ENCODE measurements at places on chromosomes 1 and 21. TPM values are rescaled to one million over a fixed set of nuclear protein-coding genes. Genes with fewer than 3 reads are reported as not detected.
A peak's percentile ranks its signal among the peaks of the same experiment; 100 is the strongest.

ANKRD34A gene
- total RNA-seq = 0.96 TPM

LYPD8 gene
- not detected for total RNA-seq

UTS2 gene
- total RNA-seq = not detected

LCE3D gene
- not detected for total RNA-seq

WNT3A gene
- total RNA-seq = not detected

- peaks cover 3% of the 10 kb centered on the region for H3K27me3 ChIP-seq
- H3K36me3 ChIP-seq = no peaks in the 10 kb centered on the region
- H3K4me3 ChIP-seq = no peak overlapping the region
- no peak for DNase-seq
Measured at GRCh38 chr1:112836642-112837041, 119.4 kb downstream of the SLC16A1 start.

DNA sequence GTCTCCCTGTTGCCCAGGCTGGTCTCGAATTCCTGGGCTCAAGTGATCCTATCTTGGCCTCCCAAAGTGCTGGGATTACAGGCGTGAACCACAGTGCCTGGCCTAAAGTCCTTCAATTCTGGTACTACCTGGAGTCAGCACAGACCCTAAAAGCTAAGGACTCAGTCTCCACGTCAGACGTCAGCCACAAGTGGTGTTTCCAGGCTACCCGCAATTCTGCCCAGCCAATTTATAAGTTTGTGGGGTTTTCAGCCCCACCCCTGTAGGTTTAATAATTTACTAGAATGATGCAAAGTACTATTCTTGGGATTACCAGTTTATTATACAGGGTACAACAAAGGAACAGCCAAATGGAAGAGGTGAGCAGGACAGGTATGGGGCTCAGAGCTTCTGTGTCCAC, 10.6 kb upstream of the DIP2A start:
- no peak for DNase-seq
- H3K27me3 ChIP-seq = no peaks in the 10 kb centered on the region
- peaks cover 7% of the 10 kb centered on the region for H3K36me3 ChIP-seq
- H3K4me3 ChIP-seq = no peak overlapping the region
- no peak overlapping the region for H3K27ac ChIP-seq
- peaks cover 41% of the 10 kb centered on the region for H3K4me1 ChIP-seq

- H3K36me3 ChIP-seq = peaks cover 2% of the 10 kb centered on the region
- no peaks in the 10 kb centered on the region for H3K27me3 ChIP-seq
- H3K27ac ChIP-seq = no peak overlapping the region
- no peak overlapping the region for H3K4me3 ChIP-seq
Measured at GRCh38 chr1:113701429-113701828, 57.9 kb downstream of the PHTF1 start.

- H3K27ac ChIP-seq = no peak overlapping the region
- H3K4me1 ChIP-seq = no peaks in the 10 kb centered on the region
- H3K27me3 ChIP-seq = peaks cover 11% of the 10 kb centered on the region
Measured at GRCh38 chr1:213409208-213409631, 358.2 kb downstream of the RPS6KC1 start.

- H3K4me1 ChIP-seq = no peaks in the 10 kb centered on the region
- no peaks in the 10 kb centered on the region for H3K36me3 ChIP-seq
- DNase-seq = no peak
- H3K4me3 ChIP-seq = no peak overlapping the region
Measured at GRCh38 chr1:111878091-111878490, 111.4 kb downstream of the KCND3 start.

- no peak for DNase-seq
- no peak overlapping the region for H3K27ac ChIP-seq
- no peaks in the 10 kb centered on the region for H3K27me3 ChIP-seq
- no peak overlapping the region for H3K4me3 ChIP-seq
- H3K36me3 ChIP-seq = peaks cover 7% of the 10 kb centered on the region
Measured at GRCh38 chr21:41830764-41831452, 48.2 kb downstream of the PRDM15 start.

GRCh38 chr21:45318556-45319404, 31.1 kb upstream of the POFUT2 start:
- no peak for DNase-seq
- H3K27me3 ChIP-seq = peaks cover 1% of the 10 kb centered on the region
- H3K4me1 ChIP-seq = peaks cover 16% of the 10 kb centered on the region
- peak overlapping the region; percentile 41 for H3K27ac ChIP-seq
- H3K36me3 ChIP-seq = no peaks in the 10 kb centered on the region

- H3K4me3 ChIP-seq = no peak overlapping the region
- H3K4me1 ChIP-seq = no peaks in the 10 kb centered on the region
- DNase-seq = no peak
- no peak overlapping the region for H3K27ac ChIP-seq
- H3K36me3 ChIP-seq = no peaks in the 10 kb centered on the region
- H3K27me3 ChIP-seq = no peaks in the 10 kb centered on the region
Measured at GRCh38 chr1:205513774-205514173, 9.3 kb downstream of the CDK18 start.

DNA sequence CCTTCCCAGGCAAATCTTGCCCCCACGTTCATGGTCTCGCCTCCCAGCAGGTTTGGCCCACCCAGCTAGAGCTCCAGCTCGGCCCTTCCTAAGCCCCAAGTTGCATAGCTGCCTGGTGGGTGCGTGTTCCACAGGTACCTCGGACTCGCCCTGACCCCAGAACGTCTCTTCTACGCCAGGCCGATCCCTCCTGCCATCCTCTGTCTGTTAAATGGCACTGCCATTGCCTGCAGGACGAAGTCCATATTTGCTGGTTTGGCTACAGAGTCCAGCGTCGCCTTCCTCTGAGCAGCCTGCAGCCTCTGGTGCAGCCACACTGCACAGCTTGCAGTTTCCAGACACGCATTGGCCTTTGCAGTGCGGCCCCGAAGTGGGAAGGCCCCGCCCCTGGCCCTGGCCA, 228.1 kb downstream of the SDCCAG8 start:
- H3K27me3 ChIP-seq = no peaks in the 10 kb centered on the region
- DNase-seq = no peak
- no peak overlapping the region for H3K27ac ChIP-seq

GRCh38 chr1:35573198-35574124, at the start of gene TFAP2E:
Gene TFAP2E (plus strand): TSS chr1:35573314. CDS start chr1:35573578, 264 bp downstream.
- DNase-seq = no peak
- peaks cover 21% of the 10 kb centered on the region for H3K4me1 ChIP-seq
- H3K4me3 ChIP-seq = no peak within 1 kb of the TSS
- no peaks in the 10 kb centered on the region for H3K27me3 ChIP-seq

DNA sequence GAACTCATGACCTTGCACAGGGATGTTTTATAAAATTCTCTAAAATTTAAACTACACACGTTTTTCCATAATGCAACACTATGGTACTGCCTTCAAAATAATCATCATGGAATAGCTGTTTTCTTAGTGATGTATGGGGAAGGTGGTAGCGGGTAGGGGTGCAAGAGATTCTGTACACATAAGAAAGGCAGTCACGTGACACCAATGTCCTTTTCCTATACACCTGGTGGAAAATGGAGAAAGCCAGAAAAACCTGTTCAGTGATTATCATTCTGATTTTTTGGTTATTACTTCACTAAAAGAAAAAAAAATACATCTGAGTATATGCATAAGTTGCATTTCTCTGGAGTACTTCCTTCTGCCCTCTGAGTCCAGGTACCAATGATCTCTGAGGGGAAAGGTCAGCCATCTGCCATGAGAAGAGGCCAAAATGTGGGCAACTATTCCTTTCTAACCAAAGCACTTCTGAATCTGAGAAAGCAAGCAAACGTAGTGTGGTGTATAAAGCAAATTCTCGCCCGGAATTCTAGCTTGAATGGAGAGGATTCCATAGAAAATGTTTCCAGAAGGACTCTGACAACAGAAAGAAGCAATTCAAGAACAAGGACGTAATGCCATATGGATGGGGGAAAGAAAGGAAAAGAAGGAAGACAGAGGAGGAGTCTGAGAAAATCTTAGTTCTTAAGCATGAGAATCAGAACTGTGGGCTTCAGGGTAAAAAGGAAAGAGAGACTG, 137.3 kb downstream of the RERE start:
- no peaks in the 10 kb centered on the region for H3K27me3 ChIP-seq
- H3K36me3 ChIP-seq = peaks cover 2% of the 10 kb centered on the region
- DNase-seq = no peak
- H3K27ac ChIP-seq = no peak overlapping the region
- H3K4me1 ChIP-seq = peaks cover 23% of the 10 kb centered on the region

- peak overlapping the region; percentile 96 for H3K4me3 ChIP-seq
- no peaks in the 10 kb centered on the region for H3K27me3 ChIP-seq
- H3K36me3 ChIP-seq = no peaks in the 10 kb centered on the region
- peak overlapping the region; percentile 91 for H3K27ac ChIP-seq
Measured at GRCh38 chr1:12167493-12168429, 970 bp downstream of the TNFRSF1B start.

DNA sequence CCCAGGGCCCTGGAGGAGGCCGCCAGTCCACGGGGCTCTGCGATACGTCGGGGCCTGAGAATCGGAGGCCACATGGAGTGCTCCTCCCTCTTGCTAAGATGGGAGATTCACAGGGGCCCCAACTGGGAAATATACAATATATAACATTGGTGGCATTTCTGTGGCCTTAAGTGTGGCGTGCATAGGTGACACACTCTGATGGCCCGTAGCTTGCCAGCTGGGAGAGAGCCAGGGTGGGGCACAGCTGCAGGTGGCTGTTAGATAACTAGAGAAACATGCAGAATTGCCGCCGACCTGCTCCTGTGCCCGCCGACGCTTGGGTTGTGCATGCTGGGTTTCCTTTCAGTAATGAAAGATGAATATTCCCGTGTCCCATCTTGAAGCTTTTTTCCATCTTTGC, 30.1 kb downstream of the UMODL1 start:
- no peaks in the 10 kb centered on the region for H3K27me3 ChIP-seq
- no peak overlapping the region for H3K4me3 ChIP-seq
- no peaks in the 10 kb centered on the region for H3K36me3 ChIP-seq
- H3K4me1 ChIP-seq = no peaks in the 10 kb centered on the region

- no peaks in the 10 kb centered on the region for H3K4me1 ChIP-seq
- H3K27me3 ChIP-seq = peaks cover 4% of the 10 kb centered on the region
- no peak overlapping the region for H3K4me3 ChIP-seq
- H3K36me3 ChIP-seq = no peaks in the 10 kb centered on the region
- DNase-seq = no peak
- H3K27ac ChIP-seq = no peak overlapping the region
Measured at GRCh38 chr1:152501704-152502103, 8.9 kb upstream of the LCE5A start.

GRCh38 chr21:19029816-19030215, 626.2 kb upstream of the TMPRSS15 start:
- H3K36me3 ChIP-seq = no peaks in the 10 kb centered on the region
- H3K4me3 ChIP-seq = no peak overlapping the region
- no peaks in the 10 kb centered on the region for H3K4me1 ChIP-seq
- H3K27ac ChIP-seq = no peak overlapping the region
- H3K27me3 ChIP-seq = no peaks in the 10 kb centered on the region

GRCh38 chr1:24191860-24192259, 4.8 kb upstream of the IFNLR1 start:
- peaks cover 10% of the 10 kb centered on the region for H3K4me1 ChIP-seq
- H3K36me3 ChIP-seq = no peaks in the 10 kb centered on the region
- H3K27me3 ChIP-seq = no peaks in the 10 kb centered on the region

DNA sequence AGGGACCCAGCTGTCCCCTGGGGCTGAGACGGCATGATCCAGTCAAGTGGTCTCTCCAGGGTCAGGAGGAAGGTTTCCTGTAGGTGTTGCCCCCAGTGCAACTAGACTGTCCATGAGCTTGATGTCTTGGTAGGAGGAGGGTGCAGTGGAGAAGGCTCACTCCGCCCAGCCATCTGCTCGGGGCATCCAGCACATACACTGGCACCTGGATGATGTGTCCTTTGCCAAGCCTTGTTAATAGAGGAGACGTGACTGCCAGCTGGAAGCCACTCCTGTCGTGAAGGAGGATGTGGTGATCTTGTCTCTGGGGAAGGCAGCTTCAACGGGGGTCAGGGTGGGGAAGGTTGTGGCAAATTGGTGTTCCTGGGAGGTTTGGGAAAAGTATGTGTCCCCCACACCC, 6.2 kb downstream of the DISP3 start:
- peaks cover 18% of the 10 kb centered on the region for H3K27me3 ChIP-seq
- H3K4me3 ChIP-seq = no peak overlapping the region
- no peak for DNase-seq
- peaks cover 7% of the 10 kb centered on the region for H3K4me1 ChIP-seq
- peaks cover 3% of the 10 kb centered on the region for H3K36me3 ChIP-seq

GRCh38 chr1:155977690-155978324, 540 bp downstream of the ARHGEF2 start:
- H3K27me3 ChIP-seq = no peaks in the 10 kb centered on the region
- peaks cover 10% of the 10 kb centered on the region for H3K36me3 ChIP-seq
- H3K27ac ChIP-seq = peak overlapping the region; percentile 85
- H3K4me3 ChIP-seq = peak overlapping the region; percentile 89

GRCh38 chr1:43069461-43070050, 102.5 kb downstream of the EBNA1BP2 start:
- H3K27ac ChIP-seq = no peak overlapping the region

GRCh38 chr1:243407284-243408018, 151.6 kb downstream of the SDCCAG8 start:
- no peaks in the 10 kb centered on the region for H3K27me3 ChIP-seq
- no peak overlapping the region for H3K4me3 ChIP-seq
- H3K4me1 ChIP-seq = peaks cover 1% of the 10 kb centered on the region
- DNase-seq = no peak
- H3K27ac ChIP-seq = no peak overlapping the region
- no peaks in the 10 kb centered on the region for H3K36me3 ChIP-seq

Data from naive thymus-derived CD8-positive, alpha-beta T cell (primary cell).